Stimulated activated CD4-positive, alpha-beta T cell treated with anti-CD3 and anti-CD28 coated beads, Interleukin-4, amount 100 ng/mL, for 48 hours (primary cell): ENCODE measurements at places on chromosomes 3 and 15.

DNA sequence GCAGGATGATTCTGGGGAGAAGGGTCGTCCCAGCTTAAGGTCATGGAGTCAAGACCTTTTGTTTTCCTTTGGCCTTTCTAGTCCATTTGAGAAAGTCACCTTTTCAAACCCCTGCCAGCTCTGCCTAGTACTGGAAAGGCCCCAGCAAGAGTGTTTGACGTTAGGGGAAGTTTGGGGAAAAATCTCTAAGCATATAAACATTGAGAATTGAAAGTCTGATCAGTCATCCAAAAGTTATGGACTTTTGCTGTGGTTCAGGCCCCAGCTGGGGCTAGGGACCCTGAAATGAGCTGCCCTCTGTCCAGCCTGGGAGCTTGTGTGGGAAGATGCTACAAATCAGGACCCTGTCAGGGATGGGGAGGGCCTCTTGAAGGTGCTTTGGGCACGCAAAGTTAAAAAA is 21.6 kb downstream of the SLC6A6 start:
- no peak for DNase-seq

DNA sequence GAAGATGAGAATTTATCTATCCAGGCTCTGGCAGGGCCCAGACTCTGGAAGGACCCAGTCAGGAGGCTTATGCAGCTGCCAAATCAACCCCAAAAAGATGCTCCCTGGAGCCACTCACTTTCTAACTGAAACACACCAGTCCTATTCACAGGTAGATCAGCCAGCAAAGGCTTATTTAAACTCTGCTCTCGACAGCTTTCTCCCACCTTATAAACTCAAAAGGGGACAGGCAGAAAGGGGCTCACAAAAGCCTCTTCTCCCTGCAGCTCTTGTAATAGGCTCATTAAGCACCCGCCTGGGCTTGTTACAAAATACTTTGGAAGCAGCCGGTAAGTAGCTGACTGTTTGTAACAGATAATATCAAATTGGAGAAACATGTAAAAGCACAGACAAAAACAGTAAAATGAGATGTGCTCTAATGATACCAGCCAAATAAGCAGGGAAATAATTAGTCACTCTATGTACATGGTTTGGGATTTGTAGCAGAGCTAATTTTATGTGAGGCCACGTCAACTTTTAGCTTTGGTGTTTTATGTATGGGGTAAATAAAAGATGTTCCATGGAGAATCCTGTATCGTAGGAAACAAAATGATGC is 213.8 kb downstream of the NR2F2 start:
- no peak for DNase-seq

DNA sequence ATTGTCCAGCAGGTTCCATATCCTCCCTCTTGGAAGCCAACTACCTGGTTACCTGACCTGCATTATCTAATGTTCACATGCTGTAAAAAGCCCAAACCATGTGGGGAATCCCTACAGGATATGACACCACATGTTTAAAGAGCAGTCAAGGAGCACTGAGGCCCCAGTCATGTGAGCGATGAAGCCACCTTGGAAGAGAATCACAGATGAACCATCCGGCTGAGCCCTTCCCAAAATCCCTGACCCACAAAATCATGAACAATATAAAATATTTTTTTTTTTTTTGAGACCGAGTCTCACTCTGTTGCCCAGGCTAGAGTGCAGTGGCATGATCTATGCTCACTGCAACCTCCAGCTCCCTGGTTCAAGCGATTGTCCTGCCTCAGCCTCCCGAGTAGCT is 10.6 kb upstream of the ANKDD1A start:
- DNase-seq = no peak

DNA sequence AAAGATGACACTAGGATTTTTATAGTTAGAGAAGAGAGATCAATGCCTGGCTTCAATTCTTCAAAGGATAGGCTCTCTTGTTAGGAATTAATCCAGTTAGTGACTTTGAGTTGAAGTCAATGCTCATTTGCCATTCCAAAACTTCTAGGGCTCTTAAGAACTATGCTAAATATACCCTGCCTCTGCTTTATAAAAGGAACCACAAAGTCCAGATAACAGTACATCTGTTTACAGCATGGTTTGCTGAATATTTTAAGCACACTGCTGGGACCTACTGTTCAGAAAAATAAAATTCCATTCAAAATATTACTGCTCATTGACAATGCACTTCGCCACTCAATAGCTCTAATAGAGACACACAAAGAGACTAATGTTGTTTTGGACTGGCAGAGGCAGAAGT is 786.6 kb upstream of the DPPA4 start:
- no peak for DNase-seq

- no peak for DNase-seq
Measured at GRCh38 chr3:14726441-14726780, 51.5 kb downstream of the C3orf20 start.

DNA sequence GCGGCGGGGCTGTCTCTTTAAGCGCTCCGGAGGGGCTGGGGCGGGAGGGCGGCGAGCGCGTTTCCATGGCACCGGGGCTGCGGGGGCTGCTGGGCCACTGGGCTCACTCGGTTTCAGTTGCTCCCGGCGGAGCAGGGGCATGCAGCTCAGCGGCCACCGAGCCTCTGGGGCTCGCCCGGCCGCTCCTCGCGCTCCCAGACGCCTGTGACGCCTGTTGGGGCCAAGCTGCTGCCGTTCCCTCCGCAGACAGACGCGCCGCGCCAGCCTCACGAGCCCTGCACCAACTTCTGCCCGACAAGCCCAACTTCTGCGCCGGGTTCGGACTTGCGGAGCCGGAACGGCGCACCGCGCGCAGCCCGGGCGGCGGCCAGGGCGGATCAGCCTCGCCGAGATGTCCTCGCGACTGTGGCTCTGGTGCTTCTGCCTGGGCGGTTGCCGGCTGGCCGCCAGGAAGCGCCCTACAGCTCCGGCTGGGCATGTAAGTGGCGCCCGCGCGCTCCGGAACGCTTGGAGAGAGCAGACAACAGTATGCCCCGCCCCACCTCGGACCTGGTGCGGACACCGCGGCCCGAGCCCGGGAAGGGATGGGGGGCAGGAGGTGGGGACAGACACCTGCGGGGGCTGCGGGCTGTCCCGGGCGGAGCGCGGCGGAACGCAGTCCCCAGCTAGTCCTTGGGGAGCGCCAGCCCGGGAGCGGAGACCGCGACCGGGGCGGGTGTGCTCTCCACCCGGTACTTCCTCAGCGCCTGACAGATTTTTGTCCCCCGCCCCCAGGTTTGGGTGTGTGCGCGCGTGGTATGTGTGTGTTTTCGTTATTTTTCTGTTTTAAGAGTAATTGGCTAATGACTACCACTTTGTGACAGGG is 154.1 kb upstream of the GOLIM4 start:
- no peak for DNase-seq

DNA sequence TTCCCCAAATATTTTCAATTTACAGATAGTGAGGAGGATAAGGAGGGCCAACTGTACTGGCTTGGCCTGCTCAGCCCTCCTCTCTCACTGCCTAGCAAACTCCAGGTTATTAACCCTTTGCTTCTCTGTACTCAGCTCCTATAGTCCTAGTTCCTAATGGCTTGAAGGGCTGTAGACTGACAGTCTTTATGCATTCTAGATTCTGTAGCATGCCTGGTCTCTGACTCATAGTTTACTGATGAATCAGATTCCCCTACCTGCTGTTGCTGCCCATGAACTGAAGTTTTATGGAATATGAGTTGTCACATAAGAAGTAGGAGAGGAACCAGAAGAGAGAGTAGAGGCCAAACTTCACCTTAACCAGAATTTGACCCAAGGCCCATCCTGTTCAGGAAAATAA is 27.1 kb upstream of the MAP3K13 start:
- no peak for DNase-seq

GRCh38 chr15:69757186-69757585 is 304.6 kb downstream of the RPLP1 start:
- DNase-seq = peak; percentile 49

- no peak for DNase-seq
Measured at GRCh38 chr15:77180270-77180669, 109.4 kb upstream of the TSPAN3 start.

DNA sequence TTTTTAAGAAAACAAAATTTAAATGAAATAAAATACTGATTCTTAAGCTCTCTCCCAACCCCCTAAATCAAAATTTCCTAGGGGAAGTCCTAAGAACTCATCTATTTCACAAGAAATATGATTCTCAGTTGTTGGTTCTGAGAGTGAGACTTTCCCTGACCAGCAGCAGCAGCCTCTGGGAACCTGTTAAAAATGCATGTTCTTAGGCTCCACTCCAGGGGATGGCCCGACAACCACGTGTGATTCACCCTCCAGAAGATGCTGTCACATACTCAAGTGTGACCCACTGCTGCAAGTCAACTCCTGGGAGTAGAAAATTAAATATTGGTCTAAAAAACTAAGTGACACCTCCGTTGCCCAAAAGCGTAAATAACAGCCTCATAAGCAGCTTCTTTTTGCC is 343.2 kb upstream of the NR2F2 start:
- no peak for DNase-seq

DNA sequence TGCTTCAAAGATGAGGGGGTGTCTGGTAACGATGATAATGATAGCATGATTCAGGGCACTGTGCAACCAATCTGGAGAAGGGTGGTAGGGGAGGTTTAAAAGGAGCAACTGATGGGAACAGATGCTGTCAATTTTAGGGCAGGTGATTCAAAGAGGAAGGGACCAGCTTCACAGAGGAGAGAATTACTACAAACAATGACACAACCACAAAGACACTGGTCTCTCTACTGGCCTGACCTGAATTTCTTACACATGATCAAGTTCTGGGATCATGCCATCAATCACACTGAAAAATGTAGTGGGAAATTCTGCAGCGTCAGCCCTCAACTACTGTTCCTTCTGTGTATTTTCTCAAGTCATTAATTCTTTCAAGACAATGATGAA is 2.6 kb upstream of the CDV3 start:
- DNase-seq = no peak

- no peak for DNase-seq
Measured at GRCh38 chr3:171741377-171741776, 68.9 kb downstream of the PLD1 start.

GRCh38 chr3:87145553-87145952 is 81.6 kb upstream of the CHMP2B start:
- DNase-seq = no peak

- no peak for DNase-seq
Measured at GRCh38 chr3:148879256-148879655, 14.2 kb downstream of the CPA3 start.

DNA sequence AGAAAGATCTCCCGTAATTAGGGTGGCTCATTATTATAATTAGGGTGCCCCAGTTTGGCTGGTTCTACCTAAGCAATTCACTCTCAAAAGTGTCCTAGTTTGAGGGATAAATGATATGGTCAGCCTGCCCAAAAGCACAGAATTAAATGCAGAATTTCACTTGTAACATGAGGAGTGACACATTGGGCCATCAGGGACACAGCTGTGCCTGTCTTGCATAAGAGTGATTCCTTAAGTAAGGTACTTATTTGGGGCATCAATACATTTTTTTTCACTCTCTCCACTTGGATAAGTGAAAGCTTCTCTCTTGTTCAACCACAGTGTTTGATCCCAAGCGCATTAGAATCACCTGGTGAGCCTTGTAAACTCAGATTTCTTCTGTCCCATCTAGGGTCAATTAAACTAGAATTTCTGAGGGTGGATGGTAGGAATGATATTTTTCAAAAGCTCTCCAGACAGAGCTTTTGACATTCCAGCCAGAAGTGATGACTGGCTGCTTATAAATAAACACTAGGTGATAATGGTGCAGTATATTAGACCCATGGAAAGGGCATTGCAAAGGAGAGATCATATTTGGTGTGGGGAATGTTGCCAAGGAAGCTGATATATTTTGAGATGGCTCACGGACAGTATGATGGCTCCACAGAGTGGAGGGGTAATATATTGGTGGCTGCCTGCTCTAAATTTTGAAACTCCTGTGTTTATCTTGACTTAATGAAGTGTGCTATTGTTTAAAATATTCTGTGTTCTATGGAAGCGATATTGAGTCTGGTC is 458.1 kb upstream of the RASGRP1 start:
- no peak for DNase-seq

DNA sequence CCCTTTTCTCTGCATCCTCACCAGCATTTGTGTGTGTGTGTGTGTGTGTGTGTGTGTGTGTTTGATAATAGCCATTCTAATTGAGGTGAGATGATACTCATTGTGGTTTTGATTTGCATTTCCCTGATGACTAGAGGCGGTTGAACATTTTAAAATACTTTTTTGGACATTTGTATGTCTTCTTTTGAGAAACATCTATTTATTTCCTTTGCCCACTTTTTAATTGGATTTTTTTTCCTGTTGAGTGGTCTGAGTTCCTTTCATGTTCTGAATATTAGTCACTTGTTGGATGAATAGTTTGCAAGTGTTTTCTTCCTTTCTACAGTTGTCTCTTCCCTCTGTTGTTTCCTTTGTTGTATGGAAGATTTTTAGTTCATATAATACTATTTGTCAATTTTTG is 54.3 kb upstream of the THSD4 start:
- no peak for DNase-seq

DNA sequence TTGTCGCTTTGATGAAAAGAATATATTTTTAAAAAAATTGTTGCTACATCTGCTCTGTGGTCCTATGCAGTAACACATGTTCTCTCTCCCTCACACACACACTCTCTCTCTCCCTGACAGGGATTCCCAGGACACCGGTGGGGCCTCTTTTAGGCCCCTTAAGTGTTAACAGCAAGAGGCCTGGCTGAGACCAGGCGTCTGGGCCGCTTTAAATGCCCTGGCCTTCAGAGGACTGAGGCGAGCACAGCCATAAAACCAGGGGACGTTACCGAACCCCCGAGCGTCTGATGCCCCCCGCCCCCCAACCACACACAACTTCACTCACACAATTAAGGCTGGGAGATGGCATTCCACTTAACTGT is 1.7 kb downstream of the BNC1 start:
- DNase-seq = no peak

GRCh38 chr3:567488-568185 is 371.1 kb downstream of the CHL1 start:
- DNase-seq = no peak

DNA sequence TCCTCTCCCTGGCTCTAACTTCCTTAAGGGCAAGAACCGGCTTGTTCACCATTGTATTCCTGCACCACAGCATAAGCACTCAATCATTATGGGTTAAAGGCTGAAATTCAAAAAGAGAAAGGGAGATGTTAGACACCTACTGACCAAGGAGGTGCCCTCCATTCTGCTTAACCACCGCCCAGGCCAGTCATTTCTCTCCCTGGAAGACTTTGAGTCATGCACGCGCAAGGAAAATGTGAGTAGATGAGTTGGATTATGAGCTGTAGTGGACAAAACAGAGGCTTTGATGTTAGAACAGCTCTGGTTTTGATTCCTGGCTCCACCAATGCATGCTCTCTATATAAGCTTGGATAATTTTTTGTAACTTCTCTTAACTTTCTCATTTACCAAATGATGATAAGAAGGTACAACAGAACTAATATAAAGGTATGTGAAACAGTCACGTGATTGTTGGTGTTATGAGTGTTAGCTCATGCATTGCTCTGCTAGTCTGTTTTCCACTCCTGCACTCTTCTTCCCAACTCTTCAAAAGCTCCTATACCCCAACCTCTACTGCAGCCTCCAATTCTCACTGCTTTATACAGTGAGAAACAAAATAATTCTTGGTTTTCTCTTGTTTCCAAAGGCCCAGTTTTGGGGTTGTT is 148.4 kb upstream of the ATP11B start:
- peak; percentile 16 for DNase-seq

GRCh38 chr3:174051191-174051590 is 653.6 kb downstream of the NLGN1 start:
- no peak for DNase-seq
